Kidney epithelial cell (primary cell): ENCODE measurements at places on chromosomes 16 and 17.
A peak's percentile ranks its signal among the peaks of the same experiment; 100 is the strongest.

GRCh38 chr17:6608321-6608720, 32.2 kb downstream of the KIAA0753 start:
- DNase-seq: peak; percentile 45

DNA sequence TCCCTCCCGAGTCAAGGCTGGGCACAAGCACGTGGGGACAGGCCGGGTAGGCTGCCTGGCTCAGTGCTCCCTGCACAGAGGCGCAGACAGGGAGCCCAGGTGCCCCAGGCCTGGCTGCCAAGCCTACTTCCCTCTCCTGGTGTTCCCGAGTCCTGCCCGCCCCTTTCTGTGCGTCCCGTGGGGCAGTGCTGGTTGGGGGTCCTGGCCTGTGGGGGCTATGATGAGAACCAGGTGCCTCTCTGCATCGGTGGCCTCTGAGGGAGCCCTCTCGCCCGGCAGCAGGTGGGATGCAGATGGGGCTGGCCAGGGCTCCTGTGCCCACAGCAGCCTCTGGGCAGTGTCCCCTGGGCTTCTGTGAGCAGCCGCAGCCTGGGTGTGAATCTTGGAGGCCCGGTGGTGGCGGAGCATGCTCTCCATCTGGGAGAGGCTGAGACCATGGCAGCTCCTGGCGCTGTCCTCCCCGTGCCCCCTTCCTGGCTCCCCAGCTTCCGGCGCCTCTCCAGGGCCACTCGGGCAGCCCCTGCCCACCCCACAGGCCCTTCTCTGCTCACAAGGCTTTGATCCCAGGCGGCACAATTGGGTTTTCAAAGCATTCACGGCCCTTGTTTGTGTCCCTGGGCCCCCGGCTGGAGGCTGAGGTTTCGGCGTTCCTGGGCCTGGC, 7.2 kb downstream of the CENPX start:
- DNase-seq: no peak

GRCh38 chr16:46884513-46885293, 541 bp downstream of the GPT2 start:
- no peak for DNase-seq

DNA sequence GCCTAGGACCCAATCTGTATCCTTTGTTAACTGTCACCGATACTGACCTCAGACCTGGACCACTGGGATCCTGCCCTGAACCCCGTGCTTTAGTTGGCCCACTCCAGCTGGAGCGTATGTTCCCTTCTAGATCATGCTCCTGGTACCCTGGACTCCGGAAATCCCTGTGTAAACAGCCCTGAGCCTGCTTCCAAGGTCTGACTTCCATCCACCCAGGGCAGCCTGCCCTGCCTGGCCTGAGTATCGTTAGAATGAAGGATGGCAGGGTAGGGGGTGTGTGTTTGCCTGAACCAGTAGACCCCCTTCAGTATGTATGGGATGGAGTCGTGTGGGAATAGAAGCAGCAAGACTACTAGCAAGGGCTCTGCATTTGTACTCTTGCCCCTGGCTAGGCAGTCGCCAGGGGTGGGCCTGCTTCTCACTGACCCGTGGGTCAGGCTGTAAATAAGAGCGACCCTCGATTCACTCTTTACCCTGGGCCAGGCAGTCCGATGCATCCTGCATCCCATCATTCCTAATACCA, 691 bp upstream of the TMEM98 start:
- DNase-seq: no peak

DNA sequence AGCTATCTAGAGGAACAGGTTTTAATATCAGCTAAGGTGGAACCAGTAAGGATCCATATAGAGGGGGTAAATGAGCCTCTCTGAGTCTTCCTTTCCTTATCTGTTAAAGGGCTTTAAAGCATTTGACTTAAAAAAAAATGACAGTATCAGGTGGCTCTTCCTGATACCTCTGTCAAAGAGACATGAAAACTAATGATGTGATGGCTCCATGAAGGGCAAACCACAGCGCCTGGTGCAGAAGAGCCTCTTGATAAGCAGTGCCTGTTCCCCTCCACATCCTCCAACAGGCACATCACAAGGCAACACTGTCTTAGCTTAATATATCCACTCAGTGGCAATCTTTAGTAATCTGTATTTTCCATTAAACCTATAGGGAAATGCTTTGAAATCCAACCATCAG, 68.9 kb downstream of the USP31 start:
- no peak for DNase-seq
